ENCODE measurements at places on chromosomes 16 and 17.
A peak's percentile ranks its signal among the peaks of the same experiment; 100 is the strongest.

DNA sequence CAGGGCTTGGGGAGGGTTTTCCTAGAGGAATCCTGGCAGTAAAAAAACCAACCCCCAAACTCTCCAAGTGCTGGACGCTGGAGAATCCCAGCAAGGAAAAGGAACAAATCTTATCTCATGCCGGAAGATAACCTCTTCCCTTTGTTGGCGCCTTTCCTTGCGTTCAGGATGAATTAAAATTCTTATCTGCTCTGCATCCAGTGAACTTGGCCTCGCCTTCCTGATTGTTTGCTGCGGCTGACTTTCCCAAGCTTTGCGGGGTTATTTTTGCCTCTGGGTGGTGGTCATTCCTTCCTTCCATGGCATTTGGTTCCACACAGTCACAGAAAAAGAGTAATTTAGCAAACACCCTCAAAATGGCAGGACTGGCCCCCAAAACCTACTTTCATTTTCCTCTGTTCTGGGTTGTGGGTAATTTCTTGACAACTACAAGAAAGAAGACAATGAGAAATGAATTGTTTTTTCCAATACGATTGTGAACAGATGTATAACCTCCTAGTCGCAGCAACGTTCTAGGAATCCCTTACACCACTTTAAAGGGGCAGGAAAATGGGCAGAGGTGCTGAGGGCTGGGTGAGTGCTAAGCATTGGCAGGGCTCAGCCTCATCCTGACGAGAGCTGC, 77.8 kb downstream of the MRC2 start:
- no peak for DNase-seq

DNA sequence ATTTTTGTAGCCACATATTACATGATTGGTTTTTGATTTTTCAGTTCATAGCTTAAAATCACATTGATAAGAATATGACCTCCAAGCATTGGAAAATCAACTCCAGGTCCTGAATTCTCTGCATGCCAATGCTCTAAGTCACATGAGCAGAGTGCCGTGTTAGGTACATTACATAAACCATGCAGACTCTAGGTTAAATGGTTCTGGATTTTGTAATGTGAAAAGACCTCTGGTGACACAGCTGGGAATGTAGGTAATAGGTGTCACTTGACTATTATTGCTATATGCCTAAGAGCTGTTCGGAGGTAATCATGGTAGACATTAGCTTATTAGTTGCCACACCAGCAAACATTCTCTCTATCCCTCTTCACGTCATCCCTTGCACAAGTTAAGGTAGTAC, 231.1 kb upstream of the SALL1 start:
- no peak for DNase-seq

GRCh38 chr16:81518439-81518757, 73.8 kb downstream of the CMIP start:
- DNase-seq: no peak

DNA sequence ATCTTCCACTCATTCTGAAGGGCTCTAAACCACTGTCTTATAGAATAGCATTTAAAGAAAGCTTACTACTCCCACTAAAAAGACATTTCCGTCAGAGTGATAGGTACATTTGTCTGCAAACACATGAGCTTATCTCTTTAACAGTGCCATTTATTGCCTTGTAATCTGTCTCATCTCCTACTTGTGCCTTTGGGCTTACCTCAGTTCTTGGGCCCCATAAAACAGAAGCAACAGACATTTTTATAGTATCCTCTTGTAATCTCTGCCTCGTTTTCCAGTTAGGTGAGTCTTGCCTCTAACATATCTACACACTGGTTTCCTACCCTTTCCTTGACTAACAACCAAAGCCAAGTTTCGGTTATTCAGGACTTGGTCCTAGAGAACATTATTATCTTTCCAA, 681.4 kb upstream of the KIF2B start:
- DNase-seq: no peak

DNA sequence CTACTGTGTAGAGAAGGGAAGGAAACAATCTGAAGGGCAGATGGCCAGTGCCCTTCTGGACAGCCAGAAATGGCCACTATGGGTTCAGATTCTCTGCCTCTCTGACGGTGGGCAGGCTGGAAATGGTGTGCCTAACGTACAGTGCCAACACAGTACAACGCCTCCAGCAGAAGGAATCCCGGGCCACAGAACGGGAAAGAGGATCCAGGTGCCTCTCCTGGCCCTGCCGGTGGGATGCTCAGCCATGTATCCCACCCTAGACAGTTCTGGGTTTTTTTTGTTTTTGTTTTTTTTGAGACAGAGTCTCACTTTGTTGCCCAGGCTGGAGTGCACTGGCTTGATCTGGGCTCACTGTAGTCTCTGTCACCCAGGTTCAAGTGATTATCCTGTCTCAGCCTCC, 71.5 kb downstream of the SLC5A11 start:
- no peak for DNase-seq

DNA sequence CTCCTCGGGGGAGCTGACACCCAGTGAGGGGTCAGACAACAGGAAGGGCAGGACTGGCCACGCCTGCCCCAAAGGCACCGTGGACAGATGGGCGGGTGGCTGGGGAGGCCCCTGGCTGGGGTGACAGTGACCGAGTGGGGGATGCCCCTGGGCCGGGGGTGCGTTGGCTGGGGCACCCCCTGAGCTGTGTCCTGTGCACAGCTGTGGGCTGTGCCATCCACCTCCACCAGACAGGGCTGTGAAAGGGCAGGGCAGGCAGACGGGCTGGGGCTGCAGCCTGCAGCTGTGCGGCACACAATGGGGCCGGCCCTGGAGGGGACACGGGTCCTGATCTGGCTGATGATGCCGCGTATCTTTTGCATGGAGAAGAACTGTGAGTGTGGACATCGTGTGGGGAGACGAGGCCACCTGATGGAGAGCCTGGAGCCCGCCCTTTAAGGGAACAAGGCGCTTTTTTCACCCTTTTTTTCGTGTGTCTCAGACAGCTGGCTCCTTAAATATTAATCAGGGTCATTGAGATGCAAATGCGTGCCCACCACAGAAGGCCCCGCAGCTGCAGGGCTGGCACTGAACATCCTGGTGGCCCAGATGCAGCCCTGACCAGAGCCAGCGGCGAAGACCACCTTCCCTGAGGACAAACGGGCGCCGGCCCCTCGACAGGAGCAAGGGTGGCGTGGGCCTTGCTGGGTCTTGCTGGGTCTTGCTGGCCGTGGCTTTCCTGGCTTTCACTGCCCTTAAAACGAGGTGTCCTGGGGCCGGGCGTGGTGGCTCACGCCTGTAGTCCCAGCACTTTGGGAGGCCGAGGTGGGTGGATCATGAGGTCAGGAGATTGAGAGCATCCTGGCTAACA, 42.4 kb upstream of the GNG13 start:
- DNase-seq: no peak

- no peak for DNase-seq
These were observed 221.3 kb downstream of the C16orf78 start for GRCh38 chr16:49594685-49595498.

DNA sequence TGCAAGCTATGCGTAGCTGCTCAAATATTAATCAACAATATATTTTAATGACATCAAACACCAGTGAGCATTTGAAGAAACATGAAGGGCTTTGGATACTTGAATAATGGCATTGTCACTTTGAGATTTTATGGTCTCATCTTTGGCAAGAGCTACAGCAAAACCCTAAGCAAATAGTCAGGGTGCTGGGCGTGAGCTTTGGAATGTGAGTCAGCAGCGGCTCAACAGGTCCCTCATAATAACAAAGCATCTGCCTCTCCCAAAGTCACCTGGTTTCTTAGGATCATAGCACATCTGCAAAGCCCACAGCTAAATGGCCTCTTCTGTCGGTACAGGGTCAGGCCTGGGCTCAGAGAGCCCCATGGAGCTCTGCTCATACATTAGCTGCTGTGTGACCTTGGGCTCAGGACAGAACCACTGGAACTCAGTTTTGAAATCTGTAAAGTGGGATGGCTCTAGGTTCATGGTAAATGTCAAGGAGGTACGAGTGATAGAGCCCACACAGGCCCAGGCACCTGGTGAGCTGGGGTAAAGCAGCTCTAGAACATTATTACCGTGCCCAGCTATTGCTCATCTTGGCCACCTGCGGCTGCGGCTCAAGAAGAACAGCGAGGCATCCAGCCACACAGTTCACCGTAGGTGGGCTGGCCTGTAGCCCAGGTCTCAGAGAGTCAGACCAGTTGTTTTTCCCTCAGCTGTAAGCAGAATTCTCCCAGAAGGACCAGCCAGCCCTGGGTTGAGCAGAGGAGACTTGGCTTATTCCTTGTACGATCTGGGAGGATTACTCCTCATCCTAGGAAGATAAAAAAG, 544.5 kb upstream of the CDH11 start:
- no peak for DNase-seq

GRCh38 chr17:27217631-27218030, 76.3 kb upstream of the WSB1 start:
- no peak for DNase-seq

GRCh38 chr16:57572978-57573728, 30.7 kb downstream of the ADGRG5 start:
- no peak for DNase-seq

- peak; percentile 80 for DNase-seq
These were observed 7.4 kb downstream of the KDM6B start for GRCh38 chr17:7841396-7841914.

- no peak for DNase-seq
These were observed 31.3 kb upstream of the MRPS23 start for GRCh38 chr17:57881143-57881542.

DNA sequence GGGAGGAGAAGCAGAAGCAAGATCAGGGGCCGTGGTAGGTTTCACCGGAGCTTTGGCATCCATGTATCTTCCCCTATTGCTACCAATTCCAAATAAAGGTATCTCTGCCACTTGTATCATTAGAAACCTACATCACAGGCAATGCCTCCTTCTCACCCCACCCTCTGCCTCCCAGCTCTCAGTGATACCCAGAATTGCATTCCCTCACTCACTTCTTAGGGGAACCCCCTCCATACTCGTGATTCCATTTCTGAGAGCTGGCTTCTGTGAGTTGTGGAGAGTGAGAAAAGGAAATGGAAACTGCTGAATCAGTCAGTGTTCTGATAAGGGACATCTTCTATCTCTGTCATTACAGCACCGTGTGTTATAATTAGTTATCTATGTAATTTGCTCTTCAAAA, 2.3 kb upstream of the CCL3 start:
- DNase-seq: no peak

GRCh38 chr17:17196776-17197175, 9.4 kb downstream of the PLD6 start:
- no peak for DNase-seq

- no peak for DNase-seq
These were observed 8.8 kb downstream of the EVPL start for GRCh38 chr17:76018340-76018680.

DNA sequence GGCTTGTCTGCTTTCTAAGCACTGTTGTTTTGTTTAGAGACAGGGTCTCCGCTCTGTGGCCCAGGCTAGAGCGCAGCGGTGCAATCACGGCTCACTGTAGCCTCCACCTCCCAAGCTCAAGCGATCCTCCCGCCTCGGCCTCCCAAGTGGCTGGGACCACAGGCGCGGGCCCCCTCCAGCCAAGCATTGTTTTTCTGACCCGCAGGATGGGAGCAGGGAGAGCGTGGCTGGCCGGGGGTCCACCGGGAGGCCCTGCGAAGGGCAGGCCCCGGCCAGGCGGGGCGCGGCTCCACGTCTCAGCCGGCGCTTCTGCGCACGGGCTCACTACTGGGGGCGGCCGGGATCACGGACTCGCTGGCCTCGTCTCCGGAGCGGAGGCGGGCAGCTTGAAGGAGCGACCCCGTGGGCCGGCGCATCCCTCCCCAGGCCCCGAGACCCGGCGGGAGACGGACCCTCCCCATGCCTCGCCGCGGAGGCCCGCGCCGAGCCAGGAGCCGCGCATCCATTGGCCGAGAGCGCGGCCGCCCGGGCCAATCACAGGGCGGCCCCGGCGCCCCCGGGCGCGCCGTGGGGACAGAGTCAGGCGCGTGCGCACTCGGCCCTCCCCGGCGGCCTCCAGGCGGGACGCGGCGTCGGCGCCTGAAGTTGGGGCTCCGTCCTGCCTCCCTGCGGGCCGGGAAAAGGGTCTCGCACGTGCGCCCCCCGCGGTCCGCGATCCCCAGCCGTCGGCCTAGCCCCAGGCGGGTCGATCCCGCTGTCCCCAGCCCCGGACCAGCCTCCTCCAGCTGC, 24.9 kb downstream of the ACTG1 start:
- no peak for DNase-seq

- DNase-seq: no peak
These were observed 141.3 kb upstream of the CDH8 start for GRCh38 chr16:62177351-62178203.

DNA sequence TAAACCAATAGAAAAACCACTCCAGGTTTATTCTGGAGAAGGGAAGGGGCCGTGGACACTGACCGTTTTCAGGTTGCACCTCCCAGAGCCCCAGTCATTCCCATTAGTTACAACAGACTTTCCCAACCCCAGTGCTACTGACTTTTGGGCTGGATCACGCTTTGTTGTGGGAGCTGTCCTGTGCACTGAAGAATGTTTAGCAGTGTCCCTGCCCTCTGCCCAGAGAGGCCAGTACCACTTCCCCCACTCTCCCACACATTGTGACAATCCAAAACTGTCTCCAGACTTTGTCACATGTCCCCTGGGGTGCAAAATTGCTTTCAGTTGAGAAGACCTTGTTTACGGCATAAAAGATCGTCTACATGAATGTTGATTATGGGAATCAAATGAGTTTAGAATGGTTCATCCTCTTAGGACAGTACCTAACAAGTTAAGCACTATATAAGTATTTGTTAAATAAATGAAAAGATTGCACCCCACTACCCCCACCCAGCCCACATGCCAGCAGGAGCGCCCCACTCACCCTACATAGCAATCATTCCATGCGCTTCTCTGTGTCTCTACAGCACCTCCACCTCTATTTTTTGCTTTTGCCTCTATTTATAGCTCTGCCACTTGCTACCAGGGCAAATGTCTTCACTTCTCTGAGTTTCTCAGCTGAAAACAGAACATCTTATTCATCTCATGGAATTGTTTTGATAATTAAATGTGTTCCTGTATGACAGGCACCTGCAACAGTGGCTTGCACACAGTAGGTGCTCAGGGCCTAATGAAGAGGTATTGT, 104.9 kb downstream of the AXIN2 start:
- no peak for DNase-seq

GRCh38 chr16:84180519-84181140, 6.2 kb downstream of the TAF1C start:
- no peak for DNase-seq

DNA sequence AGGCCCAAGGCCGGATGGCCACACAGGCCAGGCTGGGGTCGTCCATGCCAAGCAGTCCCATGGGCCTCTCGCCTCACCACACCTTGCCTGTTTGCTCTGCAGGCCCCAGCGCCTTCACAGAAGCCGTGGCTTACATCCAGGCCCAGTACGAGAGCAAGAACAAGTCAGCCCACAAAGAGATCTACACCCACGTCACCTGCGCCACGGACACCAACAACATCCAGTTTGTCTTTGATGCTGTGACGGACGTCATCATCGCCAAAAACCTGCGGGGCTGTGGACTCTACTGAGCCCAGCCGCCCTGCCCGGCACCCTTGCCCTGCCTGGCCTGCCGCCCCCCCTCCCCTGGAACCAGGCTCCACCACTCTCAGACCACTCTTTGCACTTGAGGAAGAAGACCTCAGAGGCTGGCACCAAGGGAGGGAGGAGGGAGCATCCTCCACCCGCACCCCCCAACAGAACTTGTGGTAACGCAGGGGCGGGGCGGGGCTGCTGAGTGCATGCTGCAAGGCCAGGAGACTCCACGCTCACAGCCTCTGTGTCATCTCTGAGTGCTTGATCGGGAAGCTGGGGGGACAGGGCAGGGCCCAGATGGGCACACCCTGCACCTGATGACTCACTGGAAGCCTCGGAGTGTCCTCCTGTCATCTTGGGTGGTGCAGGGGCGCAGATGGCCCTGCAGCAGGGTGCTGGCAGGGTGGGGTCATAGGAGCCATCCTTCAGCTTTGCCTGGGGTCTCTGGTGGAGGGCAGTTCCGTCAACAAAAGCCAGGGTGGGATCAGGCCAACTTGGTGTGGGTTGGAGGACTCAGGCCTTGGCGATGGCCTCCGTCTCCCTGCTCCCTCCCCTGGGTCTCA, 81.5 kb downstream of the AMFR start:
- DNase-seq: no peak

Measured in GOT3 (cell line).